ENCODE measurements at places on chromosomes 7 and 10. TPM values are rescaled to one million over a fixed set of nuclear protein-coding genes. Genes with fewer than 3 reads are reported as not detected.

GRCh38 chr10:130935128-130935439 lies 376.4 kb downstream of the TCERG1L start:
- no peak for DNase-seq

- DNase-seq: no peak
These were observed 365.5 kb upstream of the MKI67 start for GRCh38 chr10:128491686-128492085.

- DNase-seq: no peak
These were observed 6.6 kb downstream of the BBIP1 start for GRCh38 chr10:110912374-110912773.

- DNase-seq: no peak
These were observed 36.3 kb upstream of the PDK4 start for GRCh38 chr7:95632609-95633008.

GRCh38 chr10:27525819-27526218 lies 21.7 kb downstream of the RAB18 start:
- DNase-seq: no peak

- no peak for DNase-seq
These were observed 250.3 kb downstream of the TCERG1L start for GRCh38 chr10:131061216-131061615.

- no peak for DNase-seq
These were observed 61.7 kb upstream of the C1QL3 start for GRCh38 chr10:16583382-16583781.

DNA sequence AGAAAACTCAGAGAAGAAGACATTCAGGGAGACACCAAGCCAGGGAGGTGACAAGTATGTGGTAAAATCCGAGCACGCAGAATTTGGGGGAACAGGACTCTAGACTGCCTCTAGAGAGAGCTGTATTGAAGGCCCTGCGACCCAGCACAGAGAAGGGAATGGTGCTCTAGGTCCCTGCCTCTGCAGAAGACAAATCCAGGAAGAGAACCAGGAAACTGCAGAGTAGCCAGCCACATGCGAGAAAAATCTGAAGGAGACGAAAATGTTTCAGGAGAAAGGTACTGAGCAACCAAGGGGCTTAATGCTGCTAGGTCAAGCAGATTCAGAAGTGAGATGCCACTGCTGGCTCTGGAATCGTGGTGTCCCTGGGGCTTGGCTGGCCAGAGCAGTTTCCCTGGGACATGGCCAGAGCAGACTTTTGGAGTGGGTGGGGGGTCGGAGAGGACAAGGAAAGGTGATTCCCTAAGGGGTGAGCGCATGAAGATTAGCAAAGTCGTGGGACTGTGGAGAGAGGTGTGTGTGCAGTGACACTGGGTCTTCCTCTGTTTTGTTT lies 158.0 kb upstream of the KLF6 start:
- no peak for DNase-seq

GRCh38 chr10:35011771-35012191 lies 78.4 kb downstream of the CUL2 start:
- DNase-seq: no peak

DNA sequence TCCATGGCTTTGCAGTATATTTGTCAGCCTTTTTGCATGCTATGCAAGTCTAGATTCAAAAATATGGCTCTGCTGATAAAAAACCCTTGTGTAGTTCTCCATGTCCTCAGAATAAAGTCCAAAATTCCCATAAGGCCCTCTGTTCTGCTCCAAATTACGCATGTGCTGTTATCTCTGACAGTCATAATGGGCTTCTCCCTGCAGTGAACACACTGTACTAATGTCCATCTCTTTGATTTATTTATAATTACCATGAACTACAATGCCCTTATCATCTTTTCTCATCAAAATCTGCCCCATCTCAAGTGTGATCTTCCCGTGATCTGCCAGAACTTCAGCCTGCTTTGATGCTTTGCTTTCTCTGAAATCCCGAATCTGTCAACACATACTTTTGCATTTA lies 87.7 kb downstream of the TSPAN12 start:
- no peak for DNase-seq

- DNase-seq: no peak
These were observed 104.0 kb upstream of the GAD2 start for GRCh38 chr10:26112532-26112931.

Gene LRMDA
- not detected for total RNA-seq

Gene SUN3
- 17.0 TPM for total RNA-seq

Gene AGMO
- total RNA-seq: not detected

Gene TRIM56
- 5.2 TPM for total RNA-seq

Gene WDR91
- total RNA-seq: 11.0 TPM

Gene PON1
- not detected for total RNA-seq

Measured in SJSA1 (cell line).